Fibroblast of mammary gland (primary cell): ENCODE measurements at places on chromosomes 3 and 15.

GRCh38 chr15:99305761-99306505, 54.7 kb downstream of the LRRC28 start:
- DNase-seq = peak; percentile 66

DNA sequence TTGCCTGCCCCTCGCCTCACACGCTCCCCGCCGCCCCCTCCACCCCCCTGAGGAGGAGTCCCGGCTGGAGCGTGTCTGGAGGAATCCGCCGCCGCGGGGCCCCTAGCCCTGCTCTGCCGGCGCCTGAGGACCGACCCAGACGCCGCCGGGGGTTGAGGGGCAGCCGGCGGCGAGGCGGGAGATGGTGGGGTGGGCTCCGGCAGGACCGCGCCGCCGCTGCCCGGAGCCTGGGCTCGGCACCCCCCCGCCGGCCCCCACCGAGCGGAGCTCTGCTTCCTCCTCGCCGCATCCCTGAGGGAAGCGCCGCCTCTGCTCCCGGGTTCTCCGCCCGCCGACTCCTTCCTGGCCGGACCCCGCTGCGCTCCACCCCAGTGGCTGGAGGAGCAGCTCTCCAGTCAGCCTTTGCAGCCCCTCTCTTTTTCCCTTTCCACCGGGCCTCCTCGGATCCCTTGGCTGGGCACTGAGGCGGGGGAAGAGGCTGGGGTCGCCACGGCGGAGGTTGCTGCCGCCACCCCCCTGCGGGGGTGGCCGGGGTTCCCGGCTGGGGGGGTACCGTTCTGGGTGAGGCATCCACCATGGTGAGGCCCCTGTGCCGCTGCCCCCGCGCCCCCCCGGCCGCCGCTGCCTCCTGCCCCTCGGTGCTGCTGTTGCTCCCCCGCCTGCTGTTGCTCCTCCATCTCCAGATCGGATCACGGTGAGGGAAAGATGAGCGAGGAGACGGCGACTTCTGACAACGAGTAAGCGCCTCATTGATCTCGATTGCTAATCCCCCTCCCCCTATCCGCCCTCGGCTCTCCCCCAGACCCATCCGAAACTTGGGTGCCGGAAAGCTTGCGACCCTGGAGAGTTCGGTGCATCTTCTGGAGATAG, at the start of gene SPRED1:
Gene SPRED1, plus strand, starts transcription at position 356 of the 870 bp plus-strand sequence. Its CDS starts 350 bp downstream, at position 706.
- peak; percentile 35 for DNase-seq

GRCh38 chr15:61474796-61475195, 245.7 kb upstream of the RORA start:
- peak; percentile 60 for DNase-seq

DNA sequence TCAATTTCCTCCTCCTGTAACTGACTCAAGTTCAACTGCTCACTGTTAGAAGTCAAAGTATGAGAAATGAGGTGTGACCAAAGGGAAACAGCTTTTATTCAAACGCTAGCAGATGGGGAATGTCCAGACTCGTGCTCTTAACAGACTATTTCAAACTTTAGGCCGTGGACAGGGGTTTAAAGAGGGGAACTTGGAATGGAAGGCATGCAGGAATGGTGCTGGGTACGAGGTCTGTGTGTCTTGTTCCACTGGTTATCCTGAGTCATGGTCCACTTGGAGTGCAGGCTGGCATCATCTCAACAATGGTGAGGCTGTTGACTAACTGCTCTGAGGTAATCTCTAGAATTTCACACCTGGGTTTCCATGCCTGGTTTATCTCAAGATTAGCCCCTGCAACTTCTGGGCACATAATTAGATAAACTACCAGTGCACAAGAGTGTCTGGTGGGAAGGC, 22.9 kb upstream of the DNAAF4 start:
- peak; percentile 48 for DNase-seq

GRCh38 chr15:48784756-48785155, 26.1 kb downstream of the CEP152 start:
- no peak for DNase-seq

DNA sequence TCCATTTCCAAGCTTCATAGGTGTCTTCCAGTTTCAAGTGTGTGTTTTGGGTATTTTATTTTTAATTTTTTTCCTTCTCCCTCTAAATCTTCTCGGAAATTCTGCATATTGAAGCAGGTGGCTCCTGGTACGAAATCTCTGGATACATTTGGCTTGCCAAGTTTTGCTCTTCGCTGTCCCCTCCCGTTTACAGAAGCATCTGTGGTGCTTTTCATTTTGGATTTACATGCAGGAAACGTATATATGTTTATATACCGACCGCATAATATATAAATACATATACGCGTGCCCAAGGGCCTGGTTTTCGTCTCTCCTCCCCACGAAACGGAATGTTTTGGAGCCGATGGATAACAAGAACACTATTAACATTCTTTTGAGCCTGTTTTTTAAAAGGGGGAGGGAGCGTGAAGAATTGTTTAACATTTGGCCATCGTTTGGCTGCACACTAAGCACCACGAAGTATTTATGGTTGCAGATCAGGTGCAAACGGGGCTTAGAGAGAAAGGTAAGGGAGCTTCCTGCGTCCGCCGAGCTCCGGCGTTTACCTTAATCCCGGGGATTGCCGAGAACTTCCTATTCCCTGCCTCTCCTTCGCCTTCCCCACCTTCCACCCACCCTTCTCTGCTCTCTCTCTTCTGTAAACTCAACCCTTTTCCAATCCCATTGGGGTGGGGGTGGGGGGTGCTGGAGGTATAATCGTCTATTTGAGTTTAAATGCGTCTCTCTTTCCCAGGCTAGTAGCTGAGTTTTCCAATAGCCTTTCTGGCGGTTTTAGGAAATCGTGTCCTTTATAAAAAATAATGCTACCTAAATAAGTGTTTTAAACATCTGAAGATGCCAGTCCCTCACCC, 1.1 kb upstream of the NLGN1 start:
- DNase-seq = no peak

DNA sequence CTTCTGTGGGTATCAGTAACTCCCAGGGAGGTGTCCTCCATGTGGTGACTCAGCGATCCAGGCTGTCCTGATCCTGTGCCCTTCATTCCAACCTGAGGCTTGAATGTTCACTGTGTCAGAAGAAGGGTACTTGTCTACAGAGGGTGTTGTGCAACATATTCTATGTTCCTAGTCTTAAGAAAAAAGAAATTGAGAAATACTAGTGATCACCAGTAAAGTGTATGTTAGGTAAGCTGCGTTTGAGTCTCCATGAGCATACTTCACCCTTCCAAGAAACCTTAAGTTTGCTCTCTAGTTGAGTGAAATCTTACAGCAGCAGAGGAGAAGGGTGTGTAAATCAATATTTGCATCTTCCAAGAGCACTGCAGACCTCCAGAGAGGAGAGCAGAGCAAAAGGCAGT, 122.2 kb upstream of the SLC24A5 start:
- DNase-seq = no peak
